CD8-positive, alpha-beta T cell (primary cell): ENCODE measurements at places on chromosomes 5 and 9. TPM values are rescaled to one million over a fixed set of nuclear protein-coding genes. Genes with fewer than 3 reads are reported as not detected.

BTNL9 gene
- total RNA-seq: not detected

MYOZ3 gene
- total RNA-seq: not detected

GRCh38 chr9:27453860-27454553 lies 70.1 kb upstream of the IFNK start:
- no peak for DNase-seq

DNA sequence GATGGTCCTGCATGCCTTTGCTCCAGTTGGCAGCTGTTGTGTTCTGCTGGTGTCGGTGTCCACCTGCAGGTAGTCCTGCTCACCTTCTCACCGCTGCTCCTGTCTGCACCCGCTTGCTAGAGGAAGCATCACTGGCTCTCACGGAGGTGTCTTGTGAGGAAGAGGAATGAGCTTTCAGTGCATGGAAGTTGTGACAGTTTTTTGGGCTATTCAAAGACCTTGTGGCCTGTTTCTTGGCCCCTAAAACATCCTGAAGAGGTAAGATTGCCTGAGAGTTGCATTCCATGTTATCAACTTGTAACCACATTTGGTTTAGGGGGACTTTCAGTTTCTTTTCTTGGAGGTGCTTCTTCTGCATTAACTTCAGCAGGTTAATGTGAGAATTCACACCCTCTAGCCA lies 85.6 kb downstream of the MACROH2A1 start:
- DNase-seq: no peak

GRCh38 chr9:134641173-134641989 lies at the start of gene COL5A1:
Gene COL5A1 (plus strand): TSS chr9:134641803. CDS start chr9:134642188, 385 bp downstream.
- no peak for DNase-seq
